ENCODE measurements at places on chromosomes 6 and 20.

DNA sequence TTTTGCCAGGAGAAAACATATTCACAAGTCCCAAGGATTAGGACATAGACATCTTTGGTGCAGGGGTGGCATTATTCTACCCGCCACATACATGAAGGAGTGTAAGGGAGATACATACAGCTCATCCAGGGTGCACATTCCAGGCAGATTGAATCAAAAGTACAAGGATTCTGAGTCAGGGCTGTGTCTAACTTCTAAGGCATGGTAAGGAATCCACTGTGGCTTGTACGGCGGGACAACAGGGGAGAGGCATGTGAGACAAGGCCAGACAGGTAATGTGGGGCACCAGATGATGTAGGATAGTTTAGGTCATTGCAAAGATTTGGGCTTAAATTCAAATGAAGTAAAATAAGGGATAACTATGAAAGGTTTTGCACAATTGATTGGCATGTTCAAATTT lies 780.9 kb downstream of the C6orf118 start:
- H3K4me1 ChIP-seq, result no peaks in the 10 kb centered on the region
- no peaks in the 10 kb centered on the region for H3K36me3 ChIP-seq
- no peak for DNase-seq
- no peak overlapping the region for H3K27ac ChIP-seq

DNA sequence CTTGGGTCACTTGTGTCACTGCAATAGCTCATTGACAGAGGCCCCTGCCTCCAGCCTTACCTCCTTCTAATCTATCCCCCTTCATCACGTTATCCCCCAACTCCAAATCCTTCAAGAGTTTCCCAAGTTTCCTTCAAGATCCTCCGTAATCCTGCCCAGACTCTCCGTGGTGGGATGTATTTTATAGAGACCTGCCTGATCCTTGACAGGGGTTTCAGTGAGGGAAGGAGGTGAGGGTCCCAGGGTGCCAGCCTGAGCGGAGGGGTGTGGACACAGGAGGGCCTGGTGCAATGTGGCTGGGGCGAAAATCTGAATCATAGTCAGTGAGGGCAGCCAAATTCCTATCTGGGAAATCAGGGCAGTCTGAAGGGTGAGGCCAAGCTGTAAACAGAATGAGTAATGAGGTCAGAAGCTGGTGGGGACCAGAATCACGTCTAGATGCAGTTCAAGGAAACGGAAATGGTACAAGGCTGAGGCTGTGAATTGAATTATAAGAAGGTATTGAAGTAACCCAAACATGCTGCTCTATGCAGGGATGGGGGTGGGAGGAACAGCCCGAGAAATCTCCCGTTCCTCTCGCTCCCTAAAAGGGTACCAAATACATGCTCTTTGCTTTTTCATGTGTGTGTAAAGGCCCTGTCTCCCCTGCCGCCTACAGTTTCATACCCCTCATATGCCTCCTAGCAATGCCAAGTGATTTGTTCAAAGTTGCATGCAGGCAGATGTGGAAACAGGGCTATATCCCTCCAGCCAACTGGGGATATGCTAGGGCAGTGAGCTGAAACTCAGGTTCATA lies 35.4 kb upstream of the PIM1 start:
- H3K4me1 ChIP-seq, result peaks cover 29% of the 10 kb centered on the region
- DNase-seq, result no peak
- H3K27me3 ChIP-seq, result peaks cover 5% of the 10 kb centered on the region

DNA sequence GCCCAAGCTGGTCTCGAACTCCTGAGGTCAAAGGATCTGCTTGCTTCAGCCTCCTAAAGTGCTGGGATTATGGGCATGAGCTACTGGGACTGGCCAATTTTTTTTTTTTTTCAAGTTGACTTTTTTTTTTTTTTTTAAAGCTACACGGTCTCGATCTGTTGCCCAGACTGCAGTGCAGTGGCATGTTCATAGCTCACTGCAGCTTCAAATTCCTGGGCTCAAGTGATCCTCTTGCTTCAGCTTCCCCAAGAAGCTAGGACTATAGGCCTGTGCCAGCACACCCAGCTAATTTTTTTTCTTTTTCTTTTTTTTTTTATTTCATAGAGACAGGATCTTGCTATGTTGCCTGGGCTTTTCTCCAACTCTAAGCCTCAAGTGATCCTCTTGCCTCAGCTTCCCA lies 59.5 kb downstream of the NCOA3 start:
- no peak for DNase-seq
- H3K27me3 ChIP-seq, result peaks cover 2% of the 10 kb centered on the region
- peaks cover 11% of the 10 kb centered on the region for H3K4me1 ChIP-seq
- no peak overlapping the region for H3K4me3 ChIP-seq
- H3K27ac ChIP-seq, result no peak overlapping the region

GRCh38 chr6:15682965-15683822 lies 20.4 kb upstream of the DTNBP1 start:
- no peaks in the 10 kb centered on the region for H3K36me3 ChIP-seq
- no peak overlapping the region for H3K4me3 ChIP-seq
- DNase-seq, result no peak
- no peak overlapping the region for H3K27ac ChIP-seq

- no peak overlapping the region for H3K27ac ChIP-seq
- peaks cover 43% of the 10 kb centered on the region for H3K4me1 ChIP-seq
- DNase-seq, result no peak
- peaks cover 5% of the 10 kb centered on the region for H3K36me3 ChIP-seq
- no peak overlapping the region for H3K4me3 ChIP-seq
Observed at GRCh38 chr20:50259705-50260478, 69.3 kb downstream of the CEBPB start.

DNA sequence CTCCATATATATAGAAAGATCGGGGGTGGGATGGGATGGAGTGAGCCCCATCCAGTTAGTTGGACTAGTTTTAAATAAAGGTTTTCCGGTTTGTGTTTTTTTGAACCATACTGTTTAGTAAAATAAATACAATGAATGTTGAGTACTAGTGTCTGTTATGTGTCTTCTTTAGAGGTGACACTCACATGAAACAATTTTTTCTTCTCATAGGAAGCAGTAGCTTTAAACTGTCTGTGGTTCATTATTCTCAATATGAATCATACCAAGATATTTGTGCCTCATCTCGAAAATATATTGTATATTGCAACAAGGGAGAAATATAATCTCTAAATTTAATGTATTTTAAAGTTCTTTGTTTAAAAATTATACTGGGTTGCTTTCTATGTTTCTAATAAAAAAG lies 33.4 kb downstream of the HSF2 start:
- no peaks in the 10 kb centered on the region for H3K27me3 ChIP-seq
- no peak overlapping the region for H3K4me3 ChIP-seq
- no peak for DNase-seq
- no peak overlapping the region for H3K27ac ChIP-seq

- no peak for DNase-seq
- H3K27ac ChIP-seq, result no peak overlapping the region
- H3K36me3 ChIP-seq, result peaks cover 4% of the 10 kb centered on the region
- H3K27me3 ChIP-seq, result peaks cover 11% of the 10 kb centered on the region
- peaks cover 4% of the 10 kb centered on the region for H3K4me1 ChIP-seq
- no peak overlapping the region for H3K4me3 ChIP-seq
Observed at GRCh38 chr20:63220696-63221399, 4.9 kb upstream of the YTHDF1 start.

GRCh38 chr6:20879526-20879925 lies 345.3 kb downstream of the CDKAL1 start:
- no peaks in the 10 kb centered on the region for H3K27me3 ChIP-seq
- DNase-seq, result peak; percentile 22
- peaks cover 23% of the 10 kb centered on the region for H3K4me1 ChIP-seq
- peak overlapping the region; percentile 76 for H3K27ac ChIP-seq
- H3K4me3 ChIP-seq, result no peak overlapping the region
- H3K36me3 ChIP-seq, result no peaks in the 10 kb centered on the region

GRCh38 chr6:145929037-145929633 lies 35.0 kb downstream of the SHPRH start:
- no peaks in the 10 kb centered on the region for H3K4me1 ChIP-seq
- no peaks in the 10 kb centered on the region for H3K27me3 ChIP-seq
- DNase-seq, result no peak
- peaks cover 15% of the 10 kb centered on the region for H3K36me3 ChIP-seq

DNA sequence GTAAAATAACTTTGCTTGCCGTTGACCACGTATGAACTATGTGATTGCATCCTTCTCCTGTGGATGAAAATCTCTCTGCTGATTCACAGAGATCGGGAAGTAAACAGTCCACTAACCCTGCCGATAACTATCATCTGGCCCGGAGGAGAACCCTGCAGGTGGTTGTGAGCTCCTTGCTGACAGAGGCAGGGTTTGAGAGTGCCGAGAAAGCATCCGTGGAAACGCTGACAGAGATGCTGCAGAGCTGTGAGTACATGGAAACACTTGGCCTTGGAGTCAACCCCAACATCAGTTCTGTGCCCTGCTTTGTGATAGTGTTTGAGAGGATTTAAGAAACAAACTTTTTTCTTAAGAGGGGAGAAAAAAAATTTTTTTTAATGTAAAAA lies 937 bp downstream of the TAF8 start:
- no peak for DNase-seq
- H3K36me3 ChIP-seq, result peaks cover 15% of the 10 kb centered on the region
- H3K27me3 ChIP-seq, result peaks cover 13% of the 10 kb centered on the region
- peak overlapping the region; percentile 98 for H3K27ac ChIP-seq
- H3K4me3 ChIP-seq, result peak overlapping the region; percentile 96

- H3K36me3 ChIP-seq, result no peaks in the 10 kb centered on the region
- peak; percentile 1 for DNase-seq
- H3K4me3 ChIP-seq, result no peak overlapping the region
- no peak overlapping the region for H3K27ac ChIP-seq
Observed at GRCh38 chr6:170098428-170099170, 192.3 kb downstream of the DLL1 start.

GRCh38 chr20:35387334-35387733 lies 24.4 kb downstream of the UQCC1 start:
- no peak for DNase-seq
- H3K4me1 ChIP-seq, result peaks cover 2% of the 10 kb centered on the region
- no peaks in the 10 kb centered on the region for H3K36me3 ChIP-seq
- no peak overlapping the region for H3K27ac ChIP-seq
- no peak overlapping the region for H3K4me3 ChIP-seq

DNA sequence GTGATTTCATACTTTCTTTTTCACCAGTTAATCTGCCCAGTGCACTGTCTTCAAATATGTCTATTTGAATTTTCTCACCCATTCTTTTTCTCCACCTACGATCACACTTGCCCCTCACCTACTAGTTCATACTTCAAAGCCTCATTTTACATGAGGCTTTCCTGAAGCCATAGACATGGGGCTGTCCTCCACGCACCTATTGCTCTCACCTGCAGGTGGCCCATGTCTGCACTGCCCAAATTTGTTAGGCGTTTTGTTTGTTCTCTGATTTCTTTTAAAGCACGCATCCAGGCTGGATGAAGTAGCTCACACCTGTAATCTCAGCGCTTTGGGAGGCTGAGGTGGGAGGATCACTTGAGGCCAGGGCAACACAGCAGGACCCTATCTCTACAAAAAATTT lies 106.8 kb upstream of the RIPOR2 start:
- no peak overlapping the region for H3K4me3 ChIP-seq
- H3K27me3 ChIP-seq, result no peaks in the 10 kb centered on the region
- H3K4me1 ChIP-seq, result peaks cover 17% of the 10 kb centered on the region
- H3K27ac ChIP-seq, result peak overlapping the region; percentile 27
- no peaks in the 10 kb centered on the region for H3K36me3 ChIP-seq

GRCh38 chr6:7261032-7261841 lies 51.8 kb downstream of the SSR1 start:
- peak overlapping the region; percentile 90 for H3K4me3 ChIP-seq
- peak; percentile 83 for DNase-seq
- H3K27ac ChIP-seq, result peak overlapping the region; percentile 52

DNA sequence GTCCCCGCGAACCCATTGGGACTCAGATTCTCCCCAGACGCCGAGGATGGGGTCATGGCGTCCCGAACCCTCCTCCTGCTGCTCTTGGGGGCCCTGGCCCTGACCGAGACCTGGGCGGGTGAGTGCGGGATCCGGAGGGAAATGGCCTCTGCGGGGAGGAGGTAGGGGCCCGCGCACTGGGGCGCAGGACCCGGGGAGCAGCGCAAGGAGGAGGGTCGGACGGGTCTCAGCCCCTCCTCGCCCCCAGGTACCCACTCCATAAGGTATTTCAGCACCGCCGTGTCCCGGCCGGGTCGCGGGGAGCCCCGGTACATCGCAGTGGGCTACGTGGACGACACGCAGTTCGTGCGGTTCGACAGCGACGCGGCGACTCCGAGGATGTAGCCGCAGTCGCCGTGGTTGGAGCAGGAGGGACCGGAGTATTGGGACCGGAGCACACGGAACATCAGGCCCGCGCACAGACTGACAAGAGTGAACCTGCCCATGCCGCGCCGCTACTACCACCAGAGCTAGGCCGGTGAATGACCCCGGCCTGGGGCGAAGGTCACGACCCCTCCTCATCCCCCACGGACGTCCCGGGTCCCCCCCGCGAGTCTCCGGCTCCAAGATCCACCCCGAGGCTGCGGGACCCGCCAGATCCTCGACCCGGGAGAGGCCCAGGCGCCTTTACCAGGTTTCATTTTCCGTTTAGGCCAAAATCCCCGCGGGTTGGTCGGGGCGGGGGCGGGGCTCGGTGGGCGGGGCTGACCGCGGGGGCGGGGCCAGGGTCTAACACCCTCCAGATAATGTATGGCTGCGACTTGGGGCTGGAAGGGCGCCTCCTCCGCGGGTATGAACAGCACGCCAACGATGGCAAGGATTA lies 15.7 kb upstream of the HLA-A start:
- no peaks in the 10 kb centered on the region for H3K36me3 ChIP-seq
- H3K4me1 ChIP-seq, result peaks cover 6% of the 10 kb centered on the region
- H3K4me3 ChIP-seq, result peak overlapping the region; percentile 88
- DNase-seq, result peak; percentile 62
- peaks cover 14% of the 10 kb centered on the region for H3K27me3 ChIP-seq

- no peak overlapping the region for H3K27ac ChIP-seq
- H3K4me1 ChIP-seq, result peaks cover 13% of the 10 kb centered on the region
- peaks cover 25% of the 10 kb centered on the region for H3K36me3 ChIP-seq
- H3K4me3 ChIP-seq, result no peak overlapping the region
- DNase-seq, result peak; percentile 11
Observed at GRCh38 chr6:26473758-26474438, 16.1 kb downstream of the BTN2A1 start.

- H3K27me3 ChIP-seq, result peaks cover 5% of the 10 kb centered on the region
- H3K4me1 ChIP-seq, result peaks cover 15% of the 10 kb centered on the region
- H3K4me3 ChIP-seq, result no peak overlapping the region
- no peak for DNase-seq
- peaks cover 14% of the 10 kb centered on the region for H3K36me3 ChIP-seq
Observed at GRCh38 chr20:34544109-34544796, 14.3 kb upstream of the MAP1LC3A start.

DNA sequence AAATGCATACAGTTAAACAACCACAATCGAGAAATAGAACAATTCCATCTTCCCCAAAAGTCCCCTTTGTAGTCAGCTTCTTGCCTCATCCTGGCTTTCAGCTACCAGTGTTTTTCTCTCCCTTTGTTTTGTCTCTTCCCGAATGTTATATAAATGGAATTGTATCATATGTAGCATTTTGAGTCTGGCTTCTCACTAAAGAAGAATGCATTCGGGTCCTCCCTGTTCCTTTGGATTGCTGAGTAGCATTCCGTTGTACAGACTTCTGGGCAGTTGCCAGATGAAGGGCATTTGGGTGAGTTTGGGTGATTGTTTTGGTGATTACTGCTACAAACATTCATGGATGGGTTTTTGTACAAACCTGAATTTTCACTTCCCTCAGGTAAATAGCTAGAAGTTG lies 27.8 kb downstream of the PRPH2 start:
- H3K4me1 ChIP-seq, result peaks cover 15% of the 10 kb centered on the region
- H3K27ac ChIP-seq, result no peak overlapping the region
- H3K4me3 ChIP-seq, result no peak overlapping the region
- H3K36me3 ChIP-seq, result peaks cover 13% of the 10 kb centered on the region
- DNase-seq, result no peak

- H3K4me3 ChIP-seq, result no peak overlapping the region
- H3K27me3 ChIP-seq, result peaks cover 6% of the 10 kb centered on the region
- no peaks in the 10 kb centered on the region for H3K4me1 ChIP-seq
- H3K27ac ChIP-seq, result no peak overlapping the region
- no peaks in the 10 kb centered on the region for H3K36me3 ChIP-seq
- DNase-seq, result no peak
Observed at GRCh38 chr6:170250981-170251775, 39.7 kb downstream of the DLL1 start.
